Hypothalamus (tissue), 51 donors: ENCODE measurements at places on chromosomes 16 and 17.

GRCh38 chr17:71035226-71035625 is 865.9 kb downstream of the KCNJ2 start:
- DNase-seq, result no peak

- no peak for DNase-seq
Measured at GRCh38 chr17:45425984-45426413, 6.7 kb downstream of the ARHGAP27 start.

DNA sequence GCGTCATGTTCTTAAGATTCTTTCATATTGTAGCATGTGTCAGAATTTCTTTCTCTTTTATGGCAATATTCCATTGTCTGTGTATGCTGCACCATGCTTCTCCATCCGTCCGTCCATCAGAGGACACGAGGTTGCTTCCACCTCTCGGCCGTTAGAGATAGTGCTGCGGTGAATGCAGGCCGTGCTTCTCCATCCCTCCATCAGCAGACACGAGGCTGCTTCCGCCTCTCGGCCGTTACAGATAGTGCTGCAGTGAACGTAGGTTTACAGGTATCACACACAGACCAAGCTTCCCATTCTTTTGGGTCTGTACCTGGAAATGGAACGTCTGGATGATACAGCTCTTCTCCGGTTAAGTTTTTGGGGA is 113.5 kb downstream of the CMIP start:
- no peak for DNase-seq

- DNase-seq, result no peak
Measured at GRCh38 chr16:27325736-27326135, 12.0 kb downstream of the IL4R start.

DNA sequence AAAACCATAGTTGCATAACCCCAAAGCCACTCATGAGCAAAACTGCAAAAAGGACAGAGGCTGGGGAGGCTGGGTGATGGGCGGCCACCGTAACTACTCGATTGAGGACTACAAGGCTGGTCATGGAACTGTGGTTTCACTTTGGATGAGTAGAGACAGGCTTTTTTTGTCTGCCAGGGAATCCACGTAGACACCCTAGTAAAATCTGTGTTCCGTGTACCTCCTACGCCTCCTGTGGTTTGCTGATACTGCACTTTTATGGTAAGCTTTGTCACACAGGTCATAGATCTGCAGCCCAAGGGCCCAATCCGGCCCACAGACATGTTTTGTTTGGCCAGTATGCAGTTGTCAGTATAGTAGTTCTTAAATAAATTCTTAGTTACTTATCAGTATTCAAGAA is 2.2 kb upstream of the TLCD3B start:
- DNase-seq, result no peak

GRCh38 chr17:30291543-30292285 is at the start of gene BLMH:
TSS of gene BLMH (minus strand) at chr17:30291944. CDS start at chr17:30291819, 125 bp downstream.
- peak; percentile 19 for DNase-seq

- no peak for DNase-seq
Measured at GRCh38 chr16:11624636-11625607, 38.2 kb upstream of the LITAF start.
